ENCODE measurements at places on chromosomes 1 and 21. TPM values are rescaled to one million over a fixed set of nuclear protein-coding genes. Genes with fewer than 3 reads are reported as not detected.

The CDC14A gene
- 2.7 TPM for total RNA-seq

The PYHIN1 gene
- not detected for total RNA-seq

The DEPDC1 gene
- total RNA-seq, result 27.2 TPM

The URB1 gene
- total RNA-seq, result 15.8 TPM

The ASCL5 gene
- total RNA-seq, result not detected
